Type B pancreatic cell (in vitro differentiated cells): ENCODE measurements at places on chromosomes 16 and 17. TPM values are rescaled to one million over a fixed set of nuclear protein-coding genes. Genes with fewer than 3 reads are reported as not detected.

DNA sequence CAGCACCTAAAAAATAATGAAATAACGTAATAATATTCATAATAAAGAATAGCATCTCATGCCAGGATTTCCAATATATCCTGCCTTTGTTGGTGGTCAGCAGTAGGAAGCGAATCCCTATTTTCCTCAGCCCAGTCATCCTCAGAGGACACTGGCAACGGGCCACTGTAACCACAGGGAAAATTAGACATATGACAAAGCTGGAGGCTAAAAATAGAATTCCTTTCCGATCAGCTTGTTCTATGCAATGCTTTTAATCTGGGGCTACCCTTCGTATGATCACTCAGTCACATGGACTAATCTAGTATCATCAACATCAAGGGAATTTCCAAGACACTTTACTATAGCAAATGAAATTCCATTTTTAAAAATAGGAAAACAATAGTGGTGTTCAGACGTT is 246.9 kb upstream of the KCNJ16 start:
- H3K4me3 ChIP-seq: no peak overlapping the region
- DNase-seq: no peak
- no peak overlapping the region for H3K27ac ChIP-seq
- no peaks in the 10 kb centered on the region for H3K27me3 ChIP-seq
- peaks cover 4% of the 10 kb centered on the region for H3K36me3 ChIP-seq

DNA sequence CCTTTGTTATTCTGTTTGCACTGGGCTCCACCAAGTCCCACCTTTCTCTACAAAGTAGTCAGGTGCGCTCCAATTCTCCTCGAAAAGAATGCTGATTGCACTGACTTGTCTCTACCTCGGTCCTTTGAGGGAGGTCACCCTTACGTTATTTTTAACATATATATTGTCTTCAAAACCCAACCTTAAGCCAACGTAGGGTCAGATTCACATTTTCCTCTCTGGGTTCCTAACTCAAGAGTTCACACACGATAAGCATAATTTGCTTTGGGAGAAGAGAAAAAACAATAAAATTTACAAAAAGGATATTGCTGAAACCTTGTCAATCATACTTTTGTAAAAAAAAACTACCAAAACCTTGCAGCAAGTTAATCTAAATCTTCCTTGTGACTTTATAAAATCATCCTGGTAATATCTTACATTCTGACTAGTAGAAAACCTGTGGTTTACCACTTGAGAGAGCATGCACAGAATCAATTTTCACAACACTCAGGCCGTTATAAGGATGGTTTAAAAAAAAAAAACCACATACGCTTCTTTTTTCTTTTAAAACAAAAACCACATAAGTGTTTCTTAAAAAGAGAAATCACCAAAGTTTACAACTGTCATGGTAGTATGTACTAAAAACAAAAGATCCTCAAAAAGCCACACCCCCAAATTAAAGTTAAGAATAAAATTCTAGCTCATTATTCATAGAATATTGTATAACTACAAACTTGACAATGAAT is 72.2 kb upstream of the TRAP1 start:
- DNase-seq: no peak
- H3K27ac ChIP-seq: no peak overlapping the region
- H3K4me1 ChIP-seq: peaks cover 10% of the 10 kb centered on the region
- no peaks in the 10 kb centered on the region for H3K27me3 ChIP-seq

DNA sequence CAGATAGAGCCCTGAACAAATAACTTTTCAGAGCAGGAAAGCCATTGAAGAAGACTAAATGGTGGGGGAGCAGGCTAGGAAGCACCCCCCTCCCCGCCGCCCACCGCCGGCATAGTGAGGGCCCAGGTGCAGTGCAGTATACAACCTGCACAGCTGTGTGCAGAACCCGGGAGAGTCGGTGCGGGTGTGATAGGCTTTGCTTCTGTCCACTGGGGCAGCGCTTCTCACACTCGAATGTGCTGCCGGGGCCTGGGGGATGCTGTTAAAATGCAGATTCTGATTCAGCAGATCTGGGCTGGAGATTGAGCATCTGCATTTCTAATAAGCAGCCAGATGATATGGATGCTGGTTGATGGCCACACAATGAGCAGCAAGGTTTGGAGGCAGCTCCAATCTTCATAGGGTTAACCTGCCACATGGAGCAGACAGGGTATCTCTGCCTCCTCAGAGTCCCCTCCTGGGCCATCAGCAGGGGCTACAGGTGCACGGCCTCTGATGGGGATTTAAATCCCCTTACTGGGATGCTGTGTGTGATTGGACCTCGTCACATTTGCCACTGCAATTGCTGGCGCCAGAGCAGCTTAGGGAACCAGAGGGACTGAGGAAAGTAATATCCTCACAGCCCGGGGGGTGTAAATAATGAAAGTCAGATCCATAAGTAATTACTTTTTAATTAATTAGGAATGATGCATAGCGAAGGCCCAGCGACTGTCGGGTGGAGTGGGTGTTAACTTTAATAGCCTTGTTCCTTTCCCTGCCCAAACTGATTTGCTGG is 172.0 kb upstream of the RPL38 start:
- H3K27ac ChIP-seq: no peak overlapping the region
- H3K4me3 ChIP-seq: no peak overlapping the region
- no peak for DNase-seq

GRCh38 chr17:2852729-2853282 is 56.6 kb downstream of the RAP1GAP2 start:
- peaks cover 52% of the 10 kb centered on the region for H3K27me3 ChIP-seq
- H3K4me3 ChIP-seq: peak overlapping the region; percentile 76
- no peak for DNase-seq

DNA sequence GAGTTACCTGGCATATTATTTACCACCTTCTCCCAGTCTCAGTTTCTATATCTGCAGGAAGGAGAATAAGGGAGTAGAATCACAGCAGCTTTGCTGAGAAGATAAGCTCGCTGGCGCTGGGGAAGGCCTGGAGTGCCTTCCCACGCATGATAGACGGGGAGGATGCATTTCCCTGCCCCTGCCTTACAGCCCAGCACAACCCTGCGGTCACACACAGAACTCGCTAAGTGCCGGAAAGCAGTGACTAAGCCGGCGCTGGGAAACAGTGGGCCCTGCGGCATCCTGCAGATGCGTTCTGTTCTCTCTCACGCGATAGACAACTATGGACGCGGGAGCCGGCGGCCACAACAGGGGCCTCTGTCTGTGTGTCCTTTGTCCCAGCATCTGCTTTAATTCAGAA is 4.8 kb downstream of the CA5A start:
- H3K27ac ChIP-seq: no peak overlapping the region
- H3K27me3 ChIP-seq: no peaks in the 10 kb centered on the region
- no peak for DNase-seq
- H3K4me1 ChIP-seq: peaks cover under 1% of the 10 kb centered on the region
- no peaks in the 10 kb centered on the region for H3K36me3 ChIP-seq

DNA sequence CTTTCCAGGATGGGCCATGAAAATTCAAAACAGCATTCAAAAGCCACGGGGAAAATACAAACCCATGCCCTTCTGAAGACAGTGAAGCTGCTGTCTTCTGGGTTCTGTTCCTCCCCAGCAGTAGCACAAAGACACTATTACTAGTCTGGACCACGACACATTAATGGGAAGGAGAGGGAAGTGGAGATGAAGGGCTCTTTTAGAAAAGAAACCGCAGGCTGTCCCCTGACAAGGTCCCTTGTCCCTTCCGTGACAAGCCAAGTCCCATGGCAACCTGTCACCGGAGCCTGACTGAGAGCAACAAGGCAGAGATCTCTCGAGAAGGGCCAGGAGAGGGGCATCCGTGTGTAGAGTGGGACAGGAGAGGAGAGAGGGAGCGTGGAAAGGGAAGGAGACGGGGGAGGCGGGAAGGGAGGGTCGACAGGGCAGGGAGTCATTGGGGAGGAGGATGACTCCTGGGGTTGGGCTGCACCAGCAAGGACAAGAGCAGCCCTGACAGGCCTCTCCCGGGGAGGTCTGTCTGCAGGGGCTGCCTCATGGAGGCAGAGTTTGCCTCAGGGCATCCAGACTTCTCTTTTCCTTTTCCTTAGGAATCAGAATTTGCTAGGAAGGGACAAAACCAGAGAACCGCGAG is 436.2 kb downstream of the SLC39A11 start:
- no peak for DNase-seq
- no peak overlapping the region for H3K4me3 ChIP-seq
- no peaks in the 10 kb centered on the region for H3K27me3 ChIP-seq
- no peaks in the 10 kb centered on the region for H3K36me3 ChIP-seq

GRCh38 chr16:56993204-56993603 is 3.8 kb downstream of the NLRC5 start:
- DNase-seq: no peak
- no peak overlapping the region for H3K4me3 ChIP-seq

DNA sequence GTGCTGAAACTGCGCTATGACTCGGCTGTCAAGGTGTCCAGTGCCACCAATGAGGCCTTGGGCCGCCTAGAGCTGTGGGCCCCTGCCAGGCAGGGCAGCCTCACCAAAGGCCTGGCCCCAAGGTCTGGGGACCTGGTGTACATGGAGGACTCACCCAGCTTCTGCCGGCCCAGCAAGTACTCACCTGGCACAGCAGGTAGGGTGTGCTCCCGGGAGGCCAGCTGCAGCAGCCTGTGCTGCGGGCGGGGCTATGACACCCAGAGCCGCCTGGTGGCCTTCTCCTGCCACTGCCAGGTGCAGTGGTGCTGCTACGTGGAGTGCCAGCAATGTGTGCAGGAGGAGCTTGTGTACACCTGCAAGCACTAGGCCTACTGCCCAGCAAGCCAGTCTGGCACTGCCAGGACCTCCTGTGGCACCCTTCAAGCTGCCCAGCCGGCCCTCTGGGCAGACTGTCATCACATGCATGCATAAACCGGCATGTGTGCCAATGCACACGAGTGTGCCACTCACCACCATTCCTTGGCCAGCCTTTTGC is 25.0 kb downstream of the WNT9B start:
- H3K4me1 ChIP-seq: no peaks in the 10 kb centered on the region
- H3K27ac ChIP-seq: no peak overlapping the region
- peaks cover 7% of the 10 kb centered on the region for H3K27me3 ChIP-seq
- H3K4me3 ChIP-seq: no peak overlapping the region

GRCh38 chr16:81636298-81636993 is 142.6 kb upstream of the PLCG2 start:
- H3K27ac ChIP-seq: peak overlapping the region; percentile 59
- peaks cover 70% of the 10 kb centered on the region for H3K4me1 ChIP-seq
- H3K4me3 ChIP-seq: no peak overlapping the region

DNA sequence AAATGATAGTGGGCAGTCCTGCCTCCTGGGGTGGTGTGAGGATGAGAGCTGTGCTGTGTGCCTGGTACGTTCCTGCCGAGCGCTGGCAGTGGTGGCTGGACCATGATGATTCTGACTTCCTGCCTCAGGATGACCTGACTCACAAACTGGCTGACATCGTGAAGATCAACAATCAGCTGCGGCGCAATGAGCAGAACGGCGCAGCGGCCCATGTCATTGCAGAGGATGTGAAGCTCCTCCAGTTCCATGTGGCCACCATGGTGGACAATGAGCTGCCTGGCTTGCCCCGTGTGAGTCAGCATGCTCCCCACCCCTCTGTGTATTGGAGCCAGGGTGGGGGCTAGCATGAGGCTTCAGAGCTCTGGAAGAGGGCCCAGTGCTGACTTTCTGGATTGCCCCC is 13.1 kb downstream of the POLR2A start:
- H3K4me1 ChIP-seq: peaks cover 18% of the 10 kb centered on the region
- H3K36me3 ChIP-seq: peaks cover 48% of the 10 kb centered on the region
- peak overlapping the region; percentile 83 for H3K27ac ChIP-seq

- H3K4me1 ChIP-seq: no peaks in the 10 kb centered on the region
- H3K36me3 ChIP-seq: no peaks in the 10 kb centered on the region
- DNase-seq: no peak
- no peak overlapping the region for H3K27ac ChIP-seq
- no peaks in the 10 kb centered on the region for H3K27me3 ChIP-seq
Measured at GRCh38 chr16:73384506-73385089, 336.7 kb upstream of the ZFHX3 start.

GRCh38 chr17:34997355-34997862 is 17.1 kb downstream of the LIG3 start:
- H3K4me3 ChIP-seq: no peak overlapping the region
- no peaks in the 10 kb centered on the region for H3K27me3 ChIP-seq
- no peak for DNase-seq
- H3K36me3 ChIP-seq: peaks cover 13% of the 10 kb centered on the region
- H3K27ac ChIP-seq: no peak overlapping the region

- peak overlapping the region; percentile 73 for H3K4me3 ChIP-seq
- H3K27me3 ChIP-seq: no peaks in the 10 kb centered on the region
- DNase-seq: no peak
- H3K36me3 ChIP-seq: peaks cover 6% of the 10 kb centered on the region
- H3K4me1 ChIP-seq: peaks cover 25% of the 10 kb centered on the region
- H3K27ac ChIP-seq: peak overlapping the region; percentile 82
Measured at GRCh38 chr17:76268015-76268749, 3.0 kb downstream of the UBALD2 start.

The PRRT2 gene
- 1.4 and 15.1 TPM in 2 replicates for total RNA-seq

The ZFP3 gene
- total RNA-seq: 0.53 and 2.3 TPM in 2 replicates

The HOXB8 gene
- total RNA-seq: 16.0 and 17.1 TPM in 2 replicates

The EVPLL gene
- total RNA-seq: not detected in 2 replicates

The PLA2G10 gene
- 1.3 TPM in 1 of 2 replicates, not detected in the other for total RNA-seq

The FN3K gene
- 30.3 and 31.3 TPM in 2 replicates for total RNA-seq

The IGF2BP1 gene
- 104 and 232 TPM in 2 replicates for total RNA-seq
